ENCODE measurements at places on chromosomes 16 and 17. TPM values are rescaled to one million over a fixed set of nuclear protein-coding genes. Genes with fewer than 3 reads are reported as not detected.

SLC13A5 gene
- total RNA-seq, result not detected

HSPB9 gene
- 0.14 TPM for total RNA-seq

SMIM5 gene
- total RNA-seq, result not detected

CHST4 gene
- total RNA-seq, result not detected

STH gene
- total RNA-seq, result not detected

KIF2B gene
- total RNA-seq, result not detected

GSE1 gene
- 65.2 TPM for total RNA-seq

OR1A2 gene
- total RNA-seq, result not detected

TMC8 gene
- total RNA-seq, result not detected

HAP1 gene
- total RNA-seq, result not detected

ZNF629 gene
- 6.8 TPM for total RNA-seq

CLDN7 gene
- total RNA-seq, result 0.60 TPM

ABCC1 gene
- total RNA-seq, result 43.7 TPM

TSPOAP1 gene
- 1.5 TPM for total RNA-seq

DNASE1L2 gene
- total RNA-seq, result 1.2 TPM

YPEL3 gene
- total RNA-seq, result 5.9 TPM

OTOP2 gene
- not detected for total RNA-seq

KRTAP16-1 gene
- not detected for total RNA-seq

PRDM7 gene
- total RNA-seq, result not detected

SOX15 gene
- 0.30 TPM for total RNA-seq

KRT36 gene
- not detected for total RNA-seq

CLUH gene
- total RNA-seq, result 64.5 TPM

SLC46A1 gene
- 10.1 TPM for total RNA-seq

ABCC12 gene
- not detected for total RNA-seq

SLC5A2 gene
- not detected for total RNA-seq

TPSAB1 gene
- not detected for total RNA-seq

AURKB gene
- 16.7 TPM for total RNA-seq

GABARAP gene
- total RNA-seq, result 179 TPM

ZNF771 gene
- 13.1 TPM for total RNA-seq

ST6GALNAC2 gene
- total RNA-seq, result 0.55 TPM

MYL11 gene
- not detected for total RNA-seq

SEZ6L2 gene
- total RNA-seq, result 18.4 TPM

PERCC1 gene
- total RNA-seq, result not detected

CFAP97D1 gene
- total RNA-seq, result not detected

CDC42EP4 gene
- total RNA-seq, result 27.0 TPM

KCNAB3 gene
- total RNA-seq, result 0.88 TPM

JMJD8 gene
- total RNA-seq, result 39.6 TPM

NOTUM gene
- not detected for total RNA-seq

PPP4C gene
- 200 TPM for total RNA-seq

TTLL6 gene
- 0.18 TPM for total RNA-seq

TBC1D3G gene
- not detected for total RNA-seq

KRTAP3-1 gene
- total RNA-seq, result not detected

KIF19 gene
- total RNA-seq, result not detected

TBX6 gene
- total RNA-seq, result not detected

ITGA3 gene
- 114 TPM for total RNA-seq

ASGR2 gene
- not detected for total RNA-seq

SRL gene
- not detected for total RNA-seq

CDH13 gene
- total RNA-seq, result 293 TPM

NEUROD2 gene
- total RNA-seq, result not detected

CCL5 gene
- under 0.01 TPM for total RNA-seq

BRIP1 gene
- total RNA-seq, result 2.4 TPM

IGSF6 gene
- not detected for total RNA-seq

ANKRD13B gene
- total RNA-seq, result 13.7 TPM

CLEC19A gene
- total RNA-seq, result not detected
